Stimulated activated CD4-positive, alpha-beta T cell treated with anti-CD3 and anti-CD28 coated beads, Interleukin-2, amount 100 ng/mL, for 24 hours (primary cell): ENCODE measurements at places on chromosomes 5 and 9.

DNA sequence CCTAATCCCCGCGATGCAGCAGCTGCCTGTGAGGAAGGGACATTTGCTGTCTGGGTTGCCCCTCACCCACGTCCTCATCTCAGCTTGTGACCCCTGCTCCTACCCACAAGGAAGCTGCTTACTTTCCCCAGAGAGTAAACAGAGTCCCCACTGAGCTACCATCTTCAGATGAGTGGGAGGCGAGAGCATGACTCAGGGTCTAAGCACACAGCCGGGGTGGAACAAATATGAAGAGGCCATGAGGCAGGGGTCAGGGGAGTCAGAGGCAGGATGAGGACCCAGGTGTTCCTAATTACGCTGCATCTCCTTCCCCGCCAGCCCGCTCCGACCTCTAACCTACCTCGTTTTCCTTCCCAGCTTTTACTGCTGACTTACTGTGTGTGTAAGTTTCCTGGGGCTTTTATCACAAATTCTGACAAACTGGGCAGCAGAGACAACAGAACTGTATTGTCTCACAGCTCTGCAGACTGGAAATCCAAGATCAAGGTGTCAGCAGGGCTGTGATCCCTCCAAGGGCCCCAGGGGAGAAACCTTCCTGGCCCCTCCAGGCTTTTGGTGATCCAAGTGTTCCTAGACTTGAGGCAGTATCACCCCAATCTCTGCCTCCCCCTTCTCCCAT is 94.0 kb upstream of the DNAH5 start:
- DNase-seq: no peak

DNA sequence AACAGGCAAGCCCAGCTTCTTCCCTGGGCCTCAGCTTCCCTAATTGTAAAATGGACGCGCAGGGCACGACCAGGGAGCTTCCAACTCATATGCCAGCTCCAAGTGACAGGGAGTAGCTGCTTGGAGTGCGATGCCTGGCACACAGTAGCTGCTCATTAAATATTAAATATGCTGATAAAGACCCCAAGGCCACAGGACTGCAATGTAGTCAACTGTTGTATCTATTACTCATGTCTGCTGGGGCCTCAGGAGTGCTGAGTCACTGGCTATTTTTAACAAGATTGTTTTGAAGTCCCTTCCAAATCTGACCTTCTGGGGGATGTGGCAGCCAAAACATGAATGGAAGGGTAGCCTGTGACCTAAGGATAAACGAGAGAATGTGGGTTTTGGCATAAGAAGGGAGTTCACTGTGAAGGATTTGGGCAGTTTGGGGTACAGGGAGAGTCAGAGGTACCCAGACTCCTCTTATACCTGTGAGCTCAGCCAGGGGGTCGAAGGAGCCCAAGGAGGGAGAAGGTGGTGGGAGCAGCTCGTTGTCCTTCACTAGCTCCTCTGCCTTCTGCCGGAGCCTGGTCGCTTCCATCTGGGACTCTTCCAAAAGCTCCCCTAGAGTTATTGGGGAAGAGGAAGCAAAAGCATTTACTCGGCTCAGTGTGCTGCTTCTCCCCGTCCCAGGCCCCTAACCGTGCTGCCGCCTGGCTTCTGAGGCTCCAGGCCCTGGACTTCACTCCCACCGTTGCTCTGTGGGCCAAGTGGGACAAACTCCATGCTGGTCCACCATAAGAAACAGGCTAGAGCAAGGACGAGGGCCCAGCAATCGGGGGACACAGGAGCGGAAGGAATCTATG is 17.5 kb downstream of the TNIP1 start:
- no peak for DNase-seq

DNA sequence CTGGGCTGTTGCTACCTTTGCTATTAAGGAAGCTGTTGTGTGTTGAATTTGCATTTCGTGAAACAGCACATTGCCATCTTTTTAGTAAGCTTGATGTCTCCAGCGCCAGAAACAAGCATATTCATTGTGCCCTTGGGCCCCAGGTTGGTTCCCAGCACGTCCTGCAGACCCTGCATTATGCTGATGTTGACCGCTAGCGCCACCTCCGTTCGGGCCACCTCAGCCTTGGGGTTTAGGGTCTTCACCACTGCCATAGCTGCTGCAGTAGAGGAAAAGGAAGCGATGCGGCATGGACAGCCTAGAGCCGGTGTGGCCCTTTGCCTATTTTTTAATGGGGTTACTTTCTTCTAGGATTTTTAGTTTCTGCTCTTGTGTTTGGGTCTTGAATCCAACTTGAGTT is 23.8 kb upstream of the OTULIN start:
- no peak for DNase-seq

DNA sequence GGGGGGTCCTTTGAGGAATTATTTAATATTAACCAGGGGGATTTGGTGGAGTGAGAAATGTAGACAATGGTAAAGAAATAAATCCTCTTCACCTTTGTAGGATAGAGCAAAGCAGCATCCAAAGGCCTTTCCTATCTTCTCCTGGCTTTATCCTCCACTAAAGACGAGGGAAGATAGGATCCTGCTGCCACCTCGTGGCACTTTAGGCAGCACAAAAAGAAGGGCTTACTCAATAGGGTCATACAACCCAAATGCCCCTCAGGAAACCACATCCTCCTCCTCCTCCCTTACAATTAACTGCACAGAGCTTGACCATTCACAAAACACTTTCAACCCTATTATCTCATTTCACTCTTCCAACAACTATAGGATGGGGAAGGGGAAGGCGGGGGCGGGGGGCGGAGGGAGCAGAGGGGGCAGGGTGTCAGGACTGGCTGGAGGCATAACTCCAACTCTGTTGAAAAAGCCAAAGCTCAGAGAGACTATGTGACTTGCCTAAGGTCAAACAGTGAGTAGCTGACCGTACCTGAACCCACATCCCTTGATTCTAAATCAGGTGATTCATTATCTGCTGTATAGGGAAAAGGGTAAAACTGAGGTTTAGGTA is 45.4 kb upstream of the MYOT start:
- no peak for DNase-seq

- DNase-seq: peak; percentile 25
These were observed 1.5 kb upstream of the RFX3 start for GRCh38 chr9:3526997-3527940.

DNA sequence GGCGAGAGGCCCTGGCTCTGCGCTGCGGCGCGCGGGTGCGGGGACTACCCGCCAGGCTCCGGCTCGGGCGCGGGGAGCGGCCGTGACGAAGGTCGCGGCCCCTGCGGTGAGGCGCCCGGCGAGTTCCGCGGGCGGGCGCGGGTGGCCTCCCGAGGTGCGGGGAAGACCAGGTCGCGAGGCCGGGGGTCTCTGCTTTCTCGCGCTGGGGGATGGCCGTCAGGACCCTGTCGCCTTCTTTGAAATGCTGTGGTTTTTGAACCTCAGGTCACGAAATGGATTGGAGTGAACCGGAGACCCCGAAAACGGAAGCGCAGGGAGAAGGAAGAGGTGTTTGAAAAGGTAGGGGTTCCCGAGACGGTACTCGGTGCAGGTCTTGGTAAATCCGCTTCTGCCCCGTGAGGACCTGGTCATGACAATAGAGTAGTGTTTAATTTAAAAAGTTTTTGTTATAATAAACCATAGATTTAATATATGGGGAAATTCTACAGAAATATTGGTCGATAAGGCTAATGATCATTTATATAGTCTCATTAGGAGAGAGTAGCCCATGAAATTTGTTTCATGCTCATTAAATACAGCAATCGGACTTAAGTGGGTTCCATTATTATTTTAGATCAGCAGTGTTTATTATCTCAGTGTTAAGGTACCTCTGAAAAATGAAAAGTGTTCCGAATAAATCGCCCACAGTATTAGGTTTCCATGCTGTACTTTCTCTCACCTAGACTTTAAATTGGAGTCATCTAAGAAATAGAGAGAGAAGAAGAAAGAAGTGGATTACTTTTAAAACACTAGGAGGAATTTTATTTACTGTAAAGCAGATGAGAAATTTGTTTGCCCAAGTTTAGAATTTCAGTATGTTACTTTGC is 279.0 kb downstream of the AOPEP start:
- DNase-seq: no peak

GRCh38 chr5:11955331-11955730 is 51.1 kb upstream of the CTNND2 start:
- no peak for DNase-seq

- no peak for DNase-seq
These were observed 542.6 kb downstream of the CSNK1G3 start for GRCh38 chr5:124054564-124054963.

DNA sequence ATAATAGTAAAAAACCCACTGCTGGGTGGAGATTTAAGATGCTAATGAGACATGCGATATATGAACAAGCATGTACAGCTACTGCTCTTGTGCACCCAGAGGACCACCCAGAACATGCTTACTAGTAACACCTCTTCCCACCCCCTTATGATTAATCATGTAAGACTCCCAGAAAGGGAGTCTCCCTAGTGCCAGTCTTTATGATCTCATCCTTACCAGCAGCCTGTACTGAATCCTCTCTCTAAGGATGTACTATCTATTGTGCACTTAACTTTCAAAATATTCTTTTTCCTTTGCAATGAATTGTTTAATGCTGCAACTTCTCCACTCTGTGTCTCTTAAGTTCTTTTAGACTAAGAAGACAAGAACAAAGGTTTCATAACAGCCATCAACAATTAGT is 9.1 kb upstream of the MAT2B start:
- DNase-seq: no peak

DNA sequence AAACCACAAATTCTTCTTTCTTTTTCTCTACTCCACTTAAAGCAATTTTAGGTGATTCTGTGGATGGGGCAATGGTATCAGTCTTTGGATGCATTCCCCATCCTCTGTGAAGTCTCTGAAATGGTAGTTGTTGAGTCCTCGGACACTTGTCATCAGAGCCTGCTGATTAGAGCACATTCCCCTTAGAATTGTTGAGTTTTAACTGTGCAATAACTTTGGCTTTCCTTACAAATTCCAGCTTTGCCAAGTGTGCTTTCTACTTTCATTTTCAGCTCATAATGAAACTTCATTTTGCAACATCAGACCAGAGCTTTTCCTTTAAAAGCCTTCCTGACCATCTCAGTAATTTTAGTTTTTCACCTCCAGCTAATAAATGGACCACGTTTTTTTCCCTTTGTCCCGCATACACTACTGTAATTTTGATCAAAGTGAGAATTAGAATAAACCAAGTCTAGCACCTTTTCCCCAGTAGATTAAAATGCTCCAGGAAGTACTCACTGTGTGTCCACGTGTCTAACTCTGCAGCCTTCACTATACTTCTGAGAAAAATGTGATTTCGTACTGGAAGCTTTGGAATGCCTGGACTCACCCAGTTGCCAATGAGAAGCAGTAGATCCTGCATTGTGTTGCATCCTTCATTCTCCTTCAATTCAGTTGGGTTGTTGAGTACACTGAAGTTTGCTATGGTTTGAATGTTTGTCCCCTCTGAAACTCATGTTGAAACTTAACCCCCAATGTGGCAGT is 135.6 kb downstream of the NTRK2 start:
- no peak for DNase-seq
